Sciatic nerve (tissue), 2 donors: ENCODE measurements at places on chromosomes 12 and 14. TPM values are rescaled to one million over a fixed set of nuclear protein-coding genes. Genes with fewer than 3 reads are reported as not detected.

The RAD9B gene
- 2.9 TPM for total RNA-seq

The DPPA3 gene
- not detected for total RNA-seq

The NOPCHAP1 gene
- total RNA-seq: 10.6 TPM

The MDP1 gene
- total RNA-seq: 13.8 TPM

DNA sequence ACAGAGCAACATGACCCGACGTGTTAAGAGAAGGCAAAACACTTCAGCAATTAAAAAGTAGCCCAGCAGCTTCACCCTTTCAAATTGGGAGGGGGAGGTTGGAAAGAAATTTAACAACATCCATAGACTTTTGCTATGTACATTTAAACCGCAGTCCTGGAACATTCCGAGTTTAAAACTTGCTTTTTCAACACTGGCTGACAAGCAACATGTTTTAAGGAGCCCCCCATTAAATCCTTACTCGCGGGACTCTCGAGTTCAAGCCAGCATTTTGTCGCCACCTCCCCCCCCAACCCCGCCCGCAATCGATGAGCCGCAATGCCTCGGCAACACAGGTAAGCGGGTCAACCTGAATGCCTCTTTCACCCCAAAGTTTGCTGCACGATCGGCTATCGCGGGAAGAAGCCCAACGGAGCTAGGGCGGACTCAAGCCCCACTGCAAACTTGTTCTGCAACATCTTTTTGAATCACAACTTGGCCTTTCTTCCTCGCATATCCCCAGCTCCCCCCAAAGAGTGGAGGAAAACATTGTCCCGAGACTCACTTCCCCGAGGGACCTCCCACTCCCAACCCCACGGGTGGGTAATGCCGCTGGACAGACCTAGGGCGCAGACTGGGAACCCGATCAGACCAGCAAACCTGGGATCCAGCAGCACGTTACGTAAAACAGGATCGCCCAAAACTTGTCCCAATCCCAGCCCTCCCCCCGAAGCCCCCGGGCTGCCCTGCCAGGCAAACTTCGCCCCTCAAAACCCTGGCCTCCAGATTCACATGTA, 777 bp downstream of the ZFP36L1 start:
- DNase-seq: no peak

DNA sequence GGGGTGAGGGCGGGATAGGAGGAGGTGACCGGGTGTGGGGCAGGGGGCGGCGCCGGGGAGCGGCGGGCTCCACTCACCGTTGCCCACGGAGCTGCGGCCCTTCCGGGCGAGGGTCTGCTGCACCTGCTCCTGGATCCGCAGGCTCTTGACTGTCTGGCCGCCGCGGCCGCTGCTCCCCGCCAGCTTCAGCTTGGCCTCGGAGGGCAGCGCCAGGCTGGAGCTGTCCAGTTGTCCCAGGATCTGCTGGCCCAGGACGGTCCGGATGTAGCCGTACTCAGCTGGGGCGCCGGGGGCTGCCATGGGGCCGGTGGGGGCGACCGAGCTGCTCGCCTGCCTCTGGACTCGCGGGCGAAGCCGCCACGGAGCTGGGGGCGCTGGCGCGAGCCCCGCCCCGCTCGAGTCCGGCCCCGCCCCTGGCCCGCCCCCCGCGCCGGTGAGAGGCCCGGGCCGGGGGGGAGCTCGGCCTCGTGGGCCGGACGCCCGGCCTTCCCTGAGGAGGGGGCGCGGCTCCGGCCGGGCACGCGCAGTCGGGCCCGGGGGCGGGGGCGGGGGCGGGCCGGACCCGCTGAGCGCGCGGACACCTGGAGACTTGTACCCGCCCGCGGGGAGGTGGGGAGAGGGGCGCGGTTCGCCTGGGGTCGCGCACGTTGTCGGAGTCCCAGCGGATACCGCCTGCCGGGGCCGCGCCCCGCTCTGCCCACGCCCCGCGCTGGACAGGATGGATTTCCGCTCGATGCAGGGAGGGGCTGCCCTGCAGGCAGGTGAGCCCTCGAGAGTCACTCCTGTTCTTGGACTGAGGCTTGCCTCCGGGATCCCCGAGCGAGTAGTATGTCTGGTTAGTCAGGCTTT, at the start of gene PKP2:
Gene PKP2, minus strand, starts transcription at position 346 of the 849 bp plus-strand sequence. Its CDS starts 46 bp downstream, at position 300.
- DNase-seq: peak; percentile 72

DNA sequence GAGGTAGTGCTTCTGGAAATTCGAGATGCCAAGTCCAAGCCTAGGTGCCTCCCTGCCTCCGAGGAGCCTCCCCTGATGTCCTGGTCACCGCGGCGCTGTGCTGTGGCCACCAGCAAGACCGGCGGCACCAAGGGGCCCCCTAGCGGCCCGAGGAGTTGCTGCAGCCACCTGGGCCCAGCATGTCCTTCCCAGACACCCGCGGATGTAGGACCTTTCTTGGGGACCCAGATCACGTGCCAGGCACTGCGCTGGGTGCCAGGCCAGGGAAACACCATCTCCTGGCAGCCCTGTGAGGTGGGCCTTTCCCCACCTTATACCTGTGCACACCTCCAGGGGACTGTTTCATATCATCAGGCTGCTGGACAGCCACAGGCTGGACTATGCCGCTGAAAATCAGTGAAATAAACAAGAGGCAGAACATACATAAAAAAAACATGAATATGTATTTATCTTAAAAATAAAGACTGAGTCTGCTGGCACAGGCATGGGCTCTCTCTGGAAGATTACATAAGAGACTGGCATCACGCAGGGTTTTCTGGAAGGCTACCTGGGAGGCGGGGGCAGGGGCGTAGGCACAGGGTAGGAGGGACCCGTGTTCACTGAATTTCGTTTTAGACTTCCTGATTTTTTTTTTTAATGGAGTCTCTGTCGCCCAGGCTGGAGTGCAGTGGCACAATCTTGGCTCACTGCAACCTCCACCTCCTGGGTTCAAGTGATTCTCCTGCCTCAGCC, 15.9 kb upstream of the HHIPL1 start:
- DNase-seq: peak; percentile 86

DNA sequence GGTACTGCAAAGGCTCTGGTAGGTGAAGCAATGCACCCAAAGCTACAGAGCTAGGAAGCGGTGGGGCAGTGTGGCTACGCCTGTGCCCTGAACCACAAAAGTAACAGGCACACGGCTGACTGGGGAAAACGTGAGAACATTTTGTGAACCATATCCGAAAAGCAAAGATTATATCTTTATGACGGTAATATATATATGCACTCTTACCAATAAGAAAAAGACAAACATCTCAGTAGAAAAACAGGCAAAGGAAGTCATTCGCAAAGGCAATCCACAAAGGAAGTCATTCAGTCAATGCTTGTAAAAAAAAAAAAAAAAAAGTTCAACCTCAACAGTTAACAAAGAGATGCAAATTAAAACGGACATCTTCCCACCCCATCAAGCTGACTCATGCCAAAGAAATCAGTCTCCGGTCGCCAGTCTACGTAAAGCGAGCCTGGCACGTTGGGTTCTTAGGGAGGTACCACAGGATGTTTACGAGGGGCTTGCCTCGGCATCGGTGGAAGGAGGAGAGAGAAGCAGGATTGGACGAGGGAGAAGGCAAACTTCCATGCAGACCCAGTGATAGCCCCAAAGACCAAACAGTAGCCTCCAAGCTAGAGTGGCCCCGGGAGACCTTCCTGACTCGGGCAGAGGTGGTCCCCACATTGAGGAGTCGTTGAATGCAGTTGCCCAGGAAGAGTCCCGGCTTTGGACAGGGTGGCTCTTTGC, 39.4 kb upstream of the PPP2R5C start:
- no peak for DNase-seq

- no peak for DNase-seq
Measured at GRCh38 chr14:62247266-62247665, 485.0 kb downstream of the SNAPC1 start.

DNA sequence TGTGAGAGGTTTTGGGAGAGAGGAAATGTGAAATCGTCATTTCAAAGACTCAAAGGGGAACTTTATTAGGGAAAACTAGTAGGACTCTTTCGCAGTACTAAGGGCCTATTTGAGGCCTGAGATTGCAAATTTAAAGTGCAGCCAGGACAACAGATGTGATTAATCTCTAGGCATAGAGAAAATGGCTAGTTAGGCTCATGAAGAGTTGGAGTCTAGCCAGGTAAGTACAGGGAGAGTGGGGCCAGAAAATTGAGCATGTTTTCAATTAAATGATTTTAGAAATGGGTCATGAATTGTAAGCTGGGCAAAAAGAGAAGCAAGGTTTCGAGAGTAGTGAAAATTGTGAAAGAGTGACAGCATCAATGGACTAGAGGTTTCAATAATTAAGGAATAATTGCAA, 91.9 kb upstream of the LMNTD1 start:
- no peak for DNase-seq

GRCh38 chr14:57345106-57345505, 45.3 kb upstream of the NAA30 start:
- no peak for DNase-seq

DNA sequence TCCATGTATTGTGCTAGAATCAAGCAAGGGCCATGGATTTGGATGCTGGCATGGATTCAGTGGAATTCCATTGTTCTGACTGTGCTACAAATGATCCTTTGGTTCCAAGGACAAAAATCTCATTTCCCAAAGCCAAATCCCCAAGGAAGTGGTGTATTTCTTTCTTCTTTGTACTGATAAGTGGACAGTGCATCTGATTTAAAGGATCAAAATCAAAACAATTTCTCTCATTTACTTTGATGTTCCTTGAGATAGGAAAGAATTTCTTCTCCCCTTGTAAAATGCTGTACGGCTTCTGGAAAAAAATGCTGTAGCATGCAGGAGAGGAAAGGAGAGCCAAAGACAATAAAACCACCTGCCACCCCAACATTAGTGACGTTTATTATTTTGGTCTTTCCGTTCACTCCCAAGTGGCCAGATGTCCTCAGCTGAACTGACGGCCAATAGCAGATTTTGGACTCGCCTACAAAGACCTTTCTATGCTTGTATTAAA, 185.7 kb downstream of the PRKD1 start:
- no peak for DNase-seq

DNA sequence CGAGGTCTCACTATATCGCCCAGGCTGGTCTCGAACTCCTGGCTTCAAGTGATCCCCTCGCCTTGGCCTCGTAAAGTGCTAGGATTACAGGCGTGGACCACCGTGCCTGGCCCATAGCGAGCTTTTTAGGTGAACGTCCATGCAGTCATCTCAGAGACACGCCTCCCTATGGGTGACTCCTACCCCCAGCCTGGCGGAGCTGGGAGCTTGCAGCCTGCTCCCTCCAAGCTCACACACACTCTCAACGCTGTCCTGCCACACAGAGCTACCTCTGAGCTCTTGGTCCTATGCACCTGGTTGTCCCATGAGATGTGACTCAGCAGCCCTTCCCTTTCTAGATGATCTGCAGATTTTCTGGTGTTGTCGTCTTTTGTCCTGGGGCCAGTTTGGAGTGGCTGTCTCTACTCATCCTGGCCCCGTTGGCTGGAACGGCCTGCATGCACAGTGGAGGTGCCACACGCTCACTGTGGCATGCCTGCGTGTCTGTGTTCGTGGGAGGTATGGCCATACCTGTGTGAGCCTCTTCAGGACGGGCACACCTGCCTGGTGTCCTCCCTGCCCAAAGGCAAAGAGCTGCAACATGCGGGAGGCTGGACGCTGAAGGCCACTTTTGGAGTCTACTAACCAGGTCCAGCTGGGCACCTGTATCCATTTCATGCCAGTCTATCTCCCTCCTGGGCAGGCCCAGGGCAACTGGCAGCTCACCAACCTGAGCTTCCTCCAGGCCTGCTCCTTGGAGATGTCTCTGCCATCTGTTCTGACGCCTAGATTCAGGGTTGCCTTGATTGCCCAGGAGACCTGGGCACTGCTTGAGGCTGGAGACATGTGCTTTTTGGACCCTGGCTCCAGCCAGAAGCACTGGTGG, 18.1 kb downstream of the CABP1 start:
- DNase-seq: no peak

- no peak for DNase-seq
Measured at GRCh38 chr12:132271755-132272092, 57.7 kb downstream of the GALNT9 start.

- DNase-seq: no peak
Measured at GRCh38 chr14:23121361-23121771, 2.3 kb upstream of the CEBPE start.

GRCh38 chr14:92675976-92676375, 72.5 kb downstream of the LGMN start:
- peak; percentile 61 for DNase-seq

GRCh38 chr12:124392667-124393413, 97.9 kb downstream of the RFLNA start:
- DNase-seq: peak; percentile 89

DNA sequence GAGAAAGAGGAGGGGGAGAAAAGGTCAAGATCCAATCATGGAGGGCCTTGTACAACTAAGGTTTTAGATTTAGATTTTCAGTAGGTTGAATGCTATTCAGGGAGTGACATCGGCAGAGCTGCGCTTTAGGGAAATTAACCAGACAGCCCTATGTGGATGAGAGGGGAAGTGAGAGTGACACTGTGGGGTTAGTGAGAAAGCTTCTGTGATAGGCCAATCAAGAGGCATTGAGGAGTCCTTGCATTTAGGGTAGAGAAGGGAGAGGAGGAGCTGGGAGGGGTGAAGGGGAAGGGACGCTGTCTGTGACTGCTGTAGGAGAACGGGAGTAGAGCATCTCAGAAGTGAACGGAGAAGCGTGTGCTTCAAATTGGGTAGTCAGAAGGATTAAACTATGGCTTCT, 3.4 kb downstream of the HSD17B6 start:
- DNase-seq: no peak

DNA sequence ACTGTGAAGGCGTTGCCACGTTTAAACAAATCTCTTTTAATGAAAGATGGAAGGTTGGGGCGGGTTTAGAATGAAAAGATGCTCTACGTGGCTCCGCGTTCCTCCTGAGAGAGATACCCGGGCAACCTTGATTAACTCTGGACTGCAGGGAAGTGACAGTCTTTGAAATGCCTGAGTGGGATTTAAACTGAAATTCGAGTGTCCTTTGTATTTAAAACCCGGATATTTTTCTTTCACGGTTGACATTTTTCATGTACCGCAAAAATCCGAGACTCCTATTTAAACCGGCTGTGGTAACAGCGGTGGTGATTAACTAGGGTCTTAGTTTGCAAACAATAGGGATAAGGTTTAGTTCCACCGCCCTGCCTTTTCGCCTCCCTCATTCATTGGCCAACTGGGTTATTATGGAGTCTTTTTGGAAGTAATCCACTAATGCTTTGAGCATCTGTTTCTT, 707 bp downstream of the G2E3 start:
- no peak for DNase-seq

DNA sequence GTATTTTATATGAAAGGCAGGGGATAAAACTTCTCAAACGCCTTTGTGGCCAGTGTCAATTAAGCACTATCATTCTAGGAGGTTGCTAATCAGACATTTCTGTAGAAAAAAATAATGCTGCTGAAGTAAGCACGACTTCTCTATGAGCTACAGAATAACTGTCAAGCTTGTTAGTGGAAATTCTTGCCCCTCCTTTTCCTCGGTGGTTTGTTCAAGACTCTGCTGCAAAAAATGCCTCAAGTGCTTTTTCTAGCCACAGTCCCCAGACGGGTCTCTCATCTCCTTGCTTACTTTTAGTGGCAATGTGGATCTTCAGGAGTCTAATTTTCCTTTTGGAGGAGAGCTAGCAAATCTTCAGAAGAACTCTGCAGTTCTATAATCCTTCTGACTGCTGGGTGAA, 452.0 kb downstream of the FUT8 start:
- DNase-seq: no peak

GRCh38 chr12:107352347-107353081, 259.2 kb upstream of the CRY1 start:
- DNase-seq: no peak
